ENCODE measurements at places on chromosomes 11 and 22.
A peak's percentile ranks its signal among the peaks of the same experiment; 100 is the strongest.

DNA sequence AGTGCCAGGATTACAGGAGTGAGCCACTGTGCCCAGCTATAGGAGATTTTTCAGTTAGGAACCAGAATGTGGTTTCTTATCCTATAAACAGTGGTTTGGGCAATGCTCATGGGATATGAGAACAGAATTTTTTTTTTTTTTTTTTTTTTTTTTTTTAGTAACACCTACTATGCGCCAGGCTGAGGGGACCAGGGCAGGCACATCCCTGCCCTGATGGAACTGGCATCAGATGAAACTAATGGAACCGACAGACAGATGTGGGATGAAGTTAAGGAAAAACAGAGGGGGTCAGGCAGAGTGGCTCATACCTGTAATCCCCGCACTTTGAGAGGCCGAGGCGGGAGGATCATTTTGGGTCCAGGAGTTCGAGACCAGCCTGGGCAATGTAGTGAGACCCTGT lies 4.9 kb downstream of the SEC14L4 start:
- DNase-seq: no peak

DNA sequence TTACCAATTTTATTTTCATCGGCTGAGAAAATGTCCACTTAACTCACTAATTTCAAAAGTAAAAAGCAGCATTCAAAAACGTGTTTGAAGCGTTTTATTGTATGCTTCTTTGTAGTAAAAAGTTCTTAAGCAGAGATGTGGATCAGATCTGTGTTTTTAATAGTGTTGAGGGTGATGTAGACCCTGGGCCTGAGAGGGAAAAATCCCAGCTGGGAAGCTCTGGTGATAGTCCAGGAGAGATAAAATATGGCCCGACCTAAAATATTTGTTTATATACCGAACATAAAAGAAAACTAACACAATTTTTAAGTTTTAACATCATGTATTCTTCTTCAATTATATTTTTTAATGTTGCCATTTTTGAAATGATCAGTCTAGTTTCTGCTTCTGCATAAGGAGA lies 35.2 kb downstream of the SESN3 start:
- DNase-seq: no peak

GRCh38 chr11:68810164-68810563 lies 31.6 kb downstream of the CPT1A start:
- DNase-seq: no peak

GRCh38 chr22:47323518-47323917 lies 561.1 kb downstream of the TBC1D22A start:
- no peak for DNase-seq

DNA sequence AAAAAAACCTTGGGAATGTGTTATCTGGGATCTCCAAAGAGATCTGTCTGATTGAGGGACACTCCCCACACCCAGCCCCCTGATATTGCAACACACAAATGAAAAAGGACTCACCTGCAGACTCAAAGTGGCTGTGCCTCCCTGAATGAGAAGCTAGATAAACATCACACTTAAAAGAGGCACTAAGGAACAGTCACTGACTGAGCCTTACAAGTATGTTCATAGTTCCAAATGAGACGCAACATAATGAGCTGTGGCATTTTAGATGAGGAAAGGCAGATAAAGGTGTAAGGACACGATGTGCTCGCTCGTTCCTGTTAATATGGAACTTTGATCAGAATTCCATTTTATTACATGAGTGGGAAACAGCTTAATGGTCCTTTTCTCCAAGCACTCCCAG lies 21.0 kb upstream of the CFAP300 start:
- DNase-seq: no peak

DNA sequence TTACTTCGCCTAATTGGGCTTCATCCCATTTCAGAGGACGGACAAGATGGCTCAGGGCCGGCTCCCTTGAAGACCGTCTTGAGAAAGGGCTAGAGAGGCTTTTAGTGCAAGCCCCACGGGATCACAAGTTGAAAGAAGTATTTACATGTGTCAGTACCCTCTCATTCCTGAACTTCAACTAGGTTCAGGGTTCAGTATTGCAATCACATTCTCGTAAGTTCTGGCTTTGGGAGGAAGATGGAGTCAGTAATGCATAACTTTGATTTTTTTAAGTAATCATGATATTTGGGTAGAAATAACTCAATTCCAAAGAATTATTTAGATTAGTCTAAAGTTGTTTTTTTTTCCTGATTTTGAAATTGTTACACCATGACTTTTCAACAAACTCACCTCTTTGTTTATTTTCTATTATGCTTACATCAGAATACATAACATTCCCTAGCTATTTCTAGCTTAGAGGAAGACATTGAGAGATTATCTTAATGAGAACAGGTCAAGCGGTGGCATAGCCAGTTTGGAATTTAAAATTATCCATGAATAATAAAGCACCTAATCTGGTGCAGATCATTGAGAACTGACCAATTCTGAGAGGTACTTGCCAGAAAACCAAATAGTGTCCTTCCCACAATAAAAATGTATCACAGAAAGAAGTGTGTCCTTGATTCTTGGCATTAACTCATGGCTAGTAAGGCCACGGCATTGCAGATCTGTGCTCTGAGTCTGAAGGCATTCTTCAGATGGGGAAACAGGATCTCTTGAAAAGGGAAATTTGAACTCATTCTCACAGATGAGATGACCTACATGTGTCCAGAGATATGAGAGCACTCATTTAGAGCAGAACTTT lies 92.1 kb upstream of the BLID start:
- no peak for DNase-seq

- peak; percentile 33 for DNase-seq
Measured at GRCh38 chr11:85590848-85591483, 36.2 kb downstream of the DLG2 start.

- no peak for DNase-seq
Measured at GRCh38 chr11:15616130-15617105, 501.7 kb downstream of the INSC start.

GRCh38 chr11:107563702-107564101 lies 1.8 kb downstream of the ALKBH8 start:
- peak; percentile 41 for DNase-seq

GRCh38 chr11:102924851-102925380 lies 30.6 kb downstream of the MMP13 start:
- no peak for DNase-seq

- DNase-seq: no peak
Measured at GRCh38 chr11:17719938-17720795, 796 bp downstream of the MYOD1 start.

DNA sequence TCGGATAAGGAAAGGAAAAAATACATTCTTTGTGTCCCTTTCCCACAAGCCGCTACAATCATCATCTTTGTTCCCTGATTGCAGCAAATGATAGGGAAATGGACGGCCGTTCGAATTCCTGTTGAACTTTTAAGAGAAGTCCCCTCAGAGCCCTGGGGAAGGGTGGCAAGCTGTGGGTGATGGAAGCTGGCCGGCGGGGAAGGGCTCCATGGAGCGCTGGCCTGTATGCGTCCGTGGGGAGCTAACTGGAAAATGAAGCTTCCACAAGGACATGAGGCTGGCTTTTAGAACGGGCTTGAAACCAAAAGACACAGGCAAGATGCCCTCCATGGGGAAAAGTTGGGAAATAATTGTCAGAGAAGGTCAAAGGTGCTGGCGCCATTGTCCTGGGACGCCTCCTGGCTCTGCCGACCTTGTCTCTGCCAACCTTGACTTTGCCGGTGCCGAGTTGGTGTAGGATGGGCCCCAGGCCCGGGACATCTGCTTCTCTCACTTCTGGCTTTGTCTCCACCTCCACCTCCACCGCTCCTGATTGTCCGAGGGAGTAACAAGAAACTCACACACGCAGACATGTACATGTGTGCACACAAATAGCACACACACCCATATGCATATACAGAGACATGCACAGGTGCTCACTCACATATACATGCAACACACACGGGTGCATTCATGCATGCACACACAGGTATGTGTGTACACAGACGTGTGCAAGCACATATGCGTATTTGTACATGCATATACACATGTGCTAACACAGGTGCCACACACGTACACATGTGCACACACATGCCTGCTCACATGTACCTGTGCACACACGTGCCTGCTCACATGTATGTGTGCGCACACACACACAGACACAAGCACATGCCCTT lies 14.5 kb upstream of the PPARA start:
- DNase-seq: no peak

DNA sequence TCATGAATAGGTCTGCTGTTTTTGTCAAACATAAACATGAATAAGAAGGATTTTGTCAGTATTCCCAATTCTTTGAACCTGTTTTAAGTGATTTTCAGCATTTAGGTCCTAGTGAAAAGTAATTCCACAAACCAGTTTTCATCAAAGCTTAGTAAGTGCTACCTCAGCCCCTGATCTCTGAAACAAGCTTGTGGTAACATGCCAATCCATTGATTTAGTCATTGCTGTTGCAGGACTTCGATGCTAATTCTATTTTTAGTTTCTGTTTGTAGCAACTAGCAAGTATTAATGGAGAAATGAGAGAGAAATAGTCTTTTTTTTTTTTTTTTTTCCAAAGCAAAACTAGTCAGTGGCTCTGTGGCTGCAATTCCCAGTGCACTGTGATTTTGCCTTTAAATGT lies 91.4 kb downstream of the JRKL start:
- DNase-seq: no peak

- DNase-seq: no peak
Measured at GRCh38 chr11:117750357-117750756, 46.7 kb downstream of the DSCAML1 start.

DNA sequence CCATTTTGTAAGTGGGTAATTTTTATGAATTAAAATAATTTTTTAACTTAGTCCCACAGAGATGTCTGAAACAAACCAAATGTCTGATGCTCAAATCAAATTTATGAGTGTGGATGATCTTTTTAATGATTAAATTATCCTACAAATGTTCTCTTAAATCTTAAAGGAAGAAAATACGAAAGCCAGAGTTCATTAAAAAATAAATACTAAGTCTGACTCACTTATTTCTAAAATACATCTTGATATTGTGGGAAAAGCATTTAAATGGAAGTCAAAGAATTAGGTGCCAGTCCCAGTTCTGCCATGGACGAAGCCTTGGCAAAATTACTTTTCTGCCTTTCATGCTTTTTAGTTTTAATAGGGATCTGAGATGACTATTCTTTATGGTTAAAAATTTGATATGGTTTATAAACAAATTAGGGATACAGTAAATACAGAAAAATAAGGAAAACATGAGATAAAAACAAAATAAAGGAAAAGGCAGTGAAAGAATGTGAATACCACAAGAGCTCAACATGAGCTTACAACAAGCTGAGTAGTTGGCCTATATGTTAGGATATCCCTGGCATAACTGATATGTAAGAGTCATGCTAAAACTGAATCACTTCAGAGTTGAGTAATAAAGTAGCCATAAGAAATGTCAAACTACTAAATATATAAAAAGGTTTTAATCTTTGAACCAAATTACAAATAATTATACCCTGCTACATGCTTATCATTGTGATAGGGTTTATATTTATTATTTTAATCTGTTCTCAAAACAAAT lies 9.2 kb downstream of the CCDC34 start:
- no peak for DNase-seq

- no peak for DNase-seq
Measured at GRCh38 chr11:119622454-119623143, 106.4 kb downstream of the NECTIN1 start.

DNA sequence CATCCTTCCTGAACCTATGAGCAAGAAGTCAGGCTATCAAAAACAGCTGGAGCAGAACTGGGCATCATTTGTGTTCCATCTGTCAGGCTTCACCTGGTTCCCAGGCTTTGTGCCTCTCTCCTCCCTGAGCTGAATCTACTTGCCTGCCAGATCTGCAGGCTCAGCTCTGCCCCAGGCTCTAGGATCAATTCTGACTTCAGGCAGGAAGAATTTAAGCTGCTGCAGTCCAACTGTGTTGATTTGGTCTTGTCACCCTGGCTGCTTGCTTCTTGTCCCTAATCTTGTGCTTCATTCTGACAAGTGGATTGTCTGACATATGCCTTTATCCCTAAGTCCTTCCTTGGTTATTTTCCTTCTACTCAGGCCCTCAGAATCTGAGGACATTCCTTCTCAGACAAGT lies 31.6 kb upstream of the CADM1 start:
- no peak for DNase-seq

DNA sequence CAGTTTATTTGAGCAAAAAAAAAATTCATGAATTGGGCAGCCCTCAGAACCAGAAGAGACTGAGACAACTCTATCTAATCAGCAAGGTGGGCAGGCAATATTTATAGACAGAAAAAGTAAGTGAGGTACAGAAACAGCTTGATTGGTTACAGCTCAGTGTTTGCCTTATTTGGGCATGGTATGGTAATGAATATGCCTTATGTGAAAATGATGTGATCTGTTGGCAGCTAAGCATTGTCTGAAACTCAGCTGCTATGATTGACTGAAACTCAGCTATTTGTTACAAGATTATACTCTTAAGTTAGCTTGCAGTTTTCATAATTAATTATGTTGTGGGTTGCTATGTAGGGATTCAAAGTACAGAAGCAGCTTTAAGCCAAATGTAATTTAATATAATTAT lies 127.6 kb downstream of the CNTN5 start:
- DNase-seq: no peak

GRCh38 chr22:35988030-35988429 lies 40.6 kb downstream of the RBFOX2 start:
- DNase-seq: no peak

GRCh38 chr11:134975866-134976376 lies 563.9 kb upstream of the B3GAT1 start:
- no peak for DNase-seq

DNA sequence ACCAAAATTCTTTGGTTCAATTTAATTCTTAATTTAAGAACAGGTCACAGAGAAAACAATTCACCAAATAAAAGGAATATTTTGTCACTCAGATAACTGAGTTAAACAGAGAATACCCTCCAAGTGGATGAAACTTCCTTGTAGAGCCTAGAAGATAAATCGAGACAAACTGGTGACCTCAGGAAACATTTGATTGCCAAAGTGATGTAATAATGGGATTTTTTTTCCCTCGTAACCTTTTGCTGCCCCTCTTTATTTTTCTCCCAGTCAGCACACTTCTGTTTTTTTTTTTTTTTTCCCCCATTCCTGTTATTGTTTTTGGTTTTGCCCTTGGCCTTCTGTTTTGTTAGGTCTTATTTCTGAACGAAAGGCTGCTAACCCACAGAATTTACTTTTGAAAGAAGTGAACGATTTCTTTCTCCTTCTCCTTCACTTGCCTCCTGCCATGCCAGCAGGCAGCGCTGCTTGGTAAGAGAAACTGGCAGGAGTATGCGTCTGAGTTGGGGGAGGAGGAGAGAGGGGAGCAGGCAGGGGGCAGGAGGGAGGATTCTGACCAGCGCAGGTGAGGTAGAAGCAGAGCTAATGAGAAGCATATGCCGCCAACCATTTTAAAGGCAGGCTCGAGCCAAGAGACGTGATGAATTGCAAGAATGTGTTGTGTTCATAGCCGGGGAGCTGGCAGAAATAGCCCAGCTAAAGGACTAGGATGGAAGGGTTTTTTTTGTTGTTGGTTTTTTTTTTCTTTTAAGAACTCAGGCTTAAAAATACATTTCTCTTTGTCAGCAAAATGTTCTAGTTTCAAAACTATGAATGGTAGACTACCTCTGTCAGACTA lies 121.9 kb upstream of the MTMR2 start:
- DNase-seq: no peak

GRCh38 chr11:59069087-59069486 lies 17.0 kb upstream of the GLYATL1B start:
- DNase-seq: no peak

- DNase-seq: no peak
Measured at GRCh38 chr22:17775781-17776465, 1.7 kb upstream of the BID start.
